T-helper 17 cell (primary cell): ENCODE measurements at places on chromosomes 12 and 14.

GRCh38 chr12:64466178-64466577, 14.3 kb downstream of the TBK1 start:
- no peak for DNase-seq

GRCh38 chr12:108950991-108951739, 69.7 kb downstream of the SVOP start:
- DNase-seq: peak; percentile 55

- DNase-seq: no peak
Observed at GRCh38 chr12:114425031-114425626, 19.2 kb upstream of the TBX5 start.

DNA sequence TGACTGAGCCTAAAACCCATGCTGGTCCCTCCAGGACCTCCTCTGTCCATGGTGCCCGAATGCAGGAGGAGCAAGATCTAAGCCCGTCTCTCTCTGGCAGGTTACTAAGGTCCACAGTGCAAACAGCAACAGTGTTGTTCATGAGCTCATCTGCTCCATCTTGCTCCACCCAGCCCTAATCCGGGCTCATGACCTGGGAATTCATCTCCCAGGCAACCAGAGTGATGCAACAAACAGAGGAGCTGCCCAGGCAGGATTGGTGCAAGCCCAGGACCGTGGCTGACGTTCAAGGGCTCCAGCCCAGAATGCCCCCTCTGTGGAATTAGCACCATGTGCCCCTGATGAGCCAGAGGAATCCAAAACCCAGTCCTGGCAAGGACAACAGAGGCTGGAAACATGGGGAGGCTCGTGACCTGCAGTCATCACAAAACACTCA, 29.9 kb downstream of the HSPB8 start:
- DNase-seq: no peak

GRCh38 chr14:91219517-91220389, 24.8 kb downstream of the GPR68 start:
- no peak for DNase-seq

DNA sequence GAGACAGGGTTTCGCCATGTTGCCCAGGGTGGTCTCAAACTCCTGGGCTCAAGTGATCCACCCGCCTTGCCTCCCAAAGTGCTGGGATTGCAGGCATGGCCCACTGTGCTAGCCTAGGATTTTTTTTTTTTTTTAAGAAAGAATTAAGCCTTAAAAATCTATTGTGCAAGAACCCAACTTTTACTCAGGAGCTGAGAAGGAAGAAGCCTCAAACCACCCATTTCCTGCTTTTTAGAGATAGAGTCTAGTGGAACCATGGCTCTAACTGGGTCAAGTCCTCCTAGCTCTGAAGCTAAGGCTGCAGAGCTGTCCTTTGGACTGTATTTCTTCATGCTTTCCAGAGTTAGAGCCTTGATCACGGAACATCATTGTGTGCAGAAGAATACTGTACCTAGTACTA, 1.3 kb upstream of the TSFM start:
- DNase-seq: no peak

- DNase-seq: no peak
Observed at GRCh38 chr12:108814462-108815211, 42.7 kb downstream of the SSH1 start.

DNA sequence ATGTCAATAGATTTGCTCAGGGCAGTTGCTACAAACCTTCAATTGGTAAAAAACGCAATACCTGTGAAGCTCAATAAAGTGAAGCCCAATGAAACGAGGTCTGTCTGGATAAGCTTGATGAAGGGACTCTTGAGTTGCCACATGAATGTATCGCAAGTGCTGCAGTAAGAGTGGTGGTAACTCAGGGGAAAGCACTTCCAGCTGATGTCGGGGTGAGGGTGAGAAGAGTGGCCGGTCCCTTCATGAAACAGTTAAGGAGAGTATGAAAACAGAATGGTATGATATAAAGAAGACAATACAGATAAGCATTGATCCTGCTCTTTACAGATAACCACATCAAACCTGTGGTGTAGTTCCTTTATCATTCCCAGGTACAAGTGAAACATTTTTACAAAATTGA, 83.4 kb upstream of the EVL start:
- no peak for DNase-seq

DNA sequence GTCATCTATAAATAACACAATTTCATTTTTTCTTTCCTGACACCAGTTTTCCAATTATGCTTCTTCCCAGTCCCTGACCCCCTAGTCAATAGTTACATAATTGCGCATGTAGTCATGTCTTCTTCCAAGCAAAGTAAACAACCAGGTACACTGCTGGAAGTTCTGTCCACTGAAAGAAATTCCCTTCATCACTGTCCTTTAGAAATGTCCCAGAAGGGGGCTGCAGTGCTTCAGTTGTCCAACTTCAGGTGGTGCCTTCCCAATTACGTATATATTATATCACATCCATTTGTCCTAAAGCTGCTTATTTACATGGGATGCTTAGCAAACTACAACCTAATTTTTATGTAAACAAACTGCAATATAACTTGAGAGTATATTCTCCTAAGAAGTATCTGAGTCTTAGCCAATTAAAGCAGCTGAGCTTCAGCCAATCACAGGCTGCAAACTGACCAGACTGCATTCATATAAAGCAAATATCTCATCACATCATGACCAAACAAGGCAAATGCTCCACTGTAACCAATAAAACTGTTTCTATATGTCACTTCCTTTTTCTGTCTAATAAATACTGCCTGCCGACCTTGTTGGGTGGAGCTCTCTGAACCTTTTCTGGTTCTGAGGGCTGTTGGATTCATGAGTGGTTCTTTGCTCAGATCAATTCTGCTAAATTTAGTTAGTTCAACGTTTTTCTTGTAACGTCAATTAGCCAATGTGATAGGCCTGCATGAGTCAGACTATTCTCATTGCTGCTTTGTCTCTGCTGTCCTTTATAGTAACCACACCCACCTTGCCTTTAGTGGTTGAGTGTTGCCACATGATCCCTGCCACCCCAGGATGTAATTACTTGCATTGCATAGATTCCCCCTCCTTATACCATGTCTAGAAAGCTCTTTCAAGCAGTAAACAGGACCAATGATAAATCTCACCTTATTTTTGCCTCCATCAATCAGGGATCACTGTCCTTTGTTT, 239.3 kb downstream of the ALG10B start:
- no peak for DNase-seq

DNA sequence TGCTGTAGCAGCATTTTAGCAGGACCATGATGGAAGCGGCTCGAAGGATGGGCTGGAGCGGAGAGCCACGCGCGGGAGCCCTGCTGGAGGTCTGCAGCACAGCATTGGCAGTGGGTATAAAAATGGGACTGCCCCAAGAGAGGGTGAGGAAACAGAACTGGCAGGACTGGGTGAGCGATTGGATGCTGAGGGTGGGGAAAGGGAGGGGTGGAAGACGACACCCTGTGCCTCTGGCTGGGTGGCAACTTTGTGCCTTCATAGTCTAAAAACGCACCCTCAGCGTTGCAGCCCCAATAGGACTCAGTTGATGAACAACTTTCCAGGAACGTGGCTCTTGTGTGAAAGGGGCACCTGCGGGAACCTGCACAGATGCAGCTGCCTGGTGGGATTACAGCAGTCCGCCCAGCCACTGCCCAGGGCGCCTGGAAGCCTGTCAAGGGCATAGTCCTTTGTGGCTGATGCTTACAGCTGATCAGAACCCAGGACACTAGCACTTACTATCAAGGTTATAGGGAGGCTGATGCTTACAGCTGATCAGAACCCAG, 73.0 kb downstream of the NINJ2 start:
- no peak for DNase-seq

DNA sequence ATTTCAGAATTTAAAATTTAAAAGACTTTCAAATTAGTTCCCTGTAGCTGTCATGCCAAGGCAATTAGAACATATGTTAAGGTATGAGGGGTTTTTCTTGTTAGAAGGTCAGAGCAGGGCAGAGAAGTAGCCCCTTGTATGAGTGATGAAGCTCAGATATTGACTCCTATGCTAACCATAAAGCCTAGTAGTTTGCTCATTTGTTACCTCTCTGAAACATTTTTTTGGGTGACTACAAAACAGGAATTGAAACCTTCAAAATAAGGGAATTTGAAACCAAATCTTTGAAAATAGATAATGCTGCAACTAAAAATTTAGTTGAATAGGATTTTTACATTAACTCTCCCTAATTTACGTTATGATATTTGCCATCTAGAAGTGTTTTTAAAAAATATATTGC, 333.5 kb downstream of the NAV3 start:
- DNase-seq: no peak

DNA sequence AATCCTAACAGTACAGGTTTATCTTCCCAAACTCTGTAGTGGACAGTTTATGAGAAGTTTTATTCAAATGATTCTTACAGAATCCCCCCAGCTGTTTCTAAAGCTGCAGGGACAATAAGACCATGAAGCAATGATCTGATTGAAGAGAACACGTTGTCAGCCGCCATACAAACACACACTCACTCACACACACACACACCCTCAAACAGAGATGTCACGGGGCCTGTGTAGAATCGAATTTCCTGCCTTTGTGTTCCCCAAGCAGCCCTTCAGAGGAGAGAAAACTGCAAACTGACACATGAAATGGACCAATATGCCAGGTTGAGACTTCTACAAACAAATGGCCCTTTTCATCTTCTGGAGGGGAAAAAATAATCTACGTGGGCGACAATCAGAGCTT, 80.5 kb upstream of the TBX3 start:
- DNase-seq: no peak

GRCh38 chr12:28209782-28210181, 19.5 kb downstream of the CCDC91 start:
- no peak for DNase-seq

GRCh38 chr14:69298131-69299071, 38.4 kb downstream of the GALNT16 start:
- no peak for DNase-seq

- no peak for DNase-seq
Observed at GRCh38 chr12:124088217-124088907, 115.3 kb downstream of the ZNF664 start.

- DNase-seq: no peak
Observed at GRCh38 chr14:64806202-64806861, 73.4 kb downstream of the SPTB start.

DNA sequence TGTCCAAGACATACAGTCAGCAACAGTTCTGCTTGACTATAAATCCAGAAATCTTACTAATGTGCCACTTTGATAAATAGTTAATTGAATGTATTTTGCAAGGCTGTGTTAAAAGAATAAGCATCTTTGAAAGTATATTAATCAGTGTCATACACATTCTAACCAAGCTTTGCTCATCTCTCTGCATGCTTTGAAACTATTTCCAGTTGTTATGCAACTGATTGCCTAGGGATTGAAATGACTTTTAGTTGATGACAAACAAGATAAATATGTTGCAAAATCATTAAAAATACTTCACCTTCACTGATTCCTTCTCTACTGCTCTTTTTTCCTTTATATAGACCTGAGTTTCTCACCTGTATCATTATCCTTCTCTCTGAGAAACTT, 91.3 kb downstream of the AEBP2 start:
- DNase-seq: no peak

DNA sequence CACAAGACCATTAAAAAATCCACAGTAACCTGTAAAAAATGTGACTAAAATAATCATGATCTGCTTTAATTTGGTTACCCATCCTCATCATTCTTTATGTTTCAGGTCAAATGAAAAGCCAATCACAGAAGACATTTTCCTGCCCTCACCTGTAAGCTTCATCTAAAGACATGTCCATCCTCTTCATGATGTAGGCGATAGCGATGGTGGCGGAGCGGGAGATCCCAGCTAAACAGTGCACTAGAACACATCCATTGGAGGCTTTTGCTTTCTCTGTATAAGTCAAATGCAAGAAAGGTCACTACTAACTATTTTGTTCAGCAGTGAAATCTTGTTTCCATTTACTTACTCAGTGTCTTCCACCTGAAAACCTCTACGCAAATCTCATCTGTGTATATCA, 82.6 kb downstream of the DUSP16 start:
- DNase-seq: no peak

GRCh38 chr14:91400696-91401095, 16.9 kb downstream of the CCDC88C start:
- no peak for DNase-seq

- DNase-seq: no peak
Observed at GRCh38 chr12:124185971-124186686, 108.8 kb upstream of the RFLNA start.

DNA sequence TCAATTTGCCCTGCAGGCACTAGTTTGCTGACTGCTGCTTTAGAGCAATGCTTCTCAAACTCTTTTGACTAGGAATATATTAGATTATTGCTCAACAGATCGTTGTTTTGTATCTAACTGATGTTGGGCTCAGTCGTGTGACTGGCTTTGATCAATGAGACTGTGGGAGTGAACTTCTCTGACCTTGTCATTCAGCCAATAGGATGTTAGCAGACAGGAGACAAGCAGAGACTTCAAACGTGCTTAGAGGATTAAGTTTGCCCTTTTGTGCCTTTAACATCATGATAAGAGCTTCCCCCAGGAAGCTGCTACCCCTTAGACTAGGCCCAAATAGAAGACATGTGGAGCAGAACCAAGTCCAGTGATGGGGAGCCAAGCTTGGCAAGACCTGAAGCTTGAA, 76.7 kb upstream of the ELK3 start:
- no peak for DNase-seq

- no peak for DNase-seq
Observed at GRCh38 chr12:6145564-6145963, 21.1 kb upstream of the VWF start.

- no peak for DNase-seq
Observed at GRCh38 chr12:50104417-50105366, 884 bp downstream of the GPD1 start.

GRCh38 chr12:89863493-89863938, 154.9 kb upstream of the ATP2B1 start:
- peak; percentile 55 for DNase-seq

- no peak for DNase-seq
Observed at GRCh38 chr12:78275886-78276285, 445.2 kb downstream of the NAV3 start.

GRCh38 chr14:67881225-67881624, 61.6 kb downstream of the RAD51B start:
- no peak for DNase-seq

- DNase-seq: no peak
Observed at GRCh38 chr14:31828946-31829868, 247.9 kb upstream of the ARHGAP5 start.

DNA sequence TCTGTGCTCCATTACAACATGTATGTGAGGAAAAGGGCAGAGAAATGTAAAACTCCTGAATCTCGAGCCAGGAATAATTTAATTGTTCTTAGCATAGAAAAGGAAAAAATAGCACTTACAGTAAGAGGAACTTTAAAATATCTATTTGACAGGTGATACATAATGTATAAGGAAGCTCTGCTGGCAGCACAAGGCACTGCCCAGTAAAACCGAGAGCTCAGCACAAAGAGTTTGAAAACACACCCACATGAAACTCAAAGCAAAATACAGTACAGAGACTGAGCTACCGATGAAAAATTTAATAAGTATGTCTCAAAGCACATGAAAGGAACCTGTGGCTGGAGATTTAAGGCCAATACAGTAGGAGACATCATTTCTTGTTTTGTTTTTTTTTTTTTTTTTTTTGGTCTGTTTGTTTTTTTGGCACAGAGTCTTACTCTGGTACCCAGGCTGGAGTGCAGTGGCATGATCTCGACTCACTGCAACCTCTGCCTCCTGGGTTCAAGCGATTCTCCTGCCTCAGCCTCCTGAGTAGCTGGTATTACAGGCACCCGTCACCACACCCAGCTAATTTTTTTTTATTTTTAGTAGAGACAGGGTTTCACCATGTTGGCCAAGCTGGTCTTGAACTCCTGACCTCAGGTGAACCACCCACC, 19.2 kb downstream of the CLIP1 start:
- no peak for DNase-seq

GRCh38 chr12:57153415-57153997, 6.1 kb upstream of the LRP1-AS start:
- no peak for DNase-seq

GRCh38 chr14:53692885-53693284, 263.7 kb downstream of the BMP4 start:
- no peak for DNase-seq
